Activated CD4-positive, alpha-beta T cell treated with anti-CD3 and anti-CD28 coated beads, Interleukin-2, amount 50 U/mL, for 16 hours (primary cell): ENCODE measurements at places on chromosomes 2 and 18.

GRCh38 chr2:152099367-152100050 lies 665 bp upstream of the CACNB4 start:
- no peak for DNase-seq

GRCh38 chr18:26863122-26863879 lies 2.2 kb downstream of the AQP4 start:
- no peak for DNase-seq

- no peak for DNase-seq
Observed at GRCh38 chr2:120685066-120685973, 50.3 kb upstream of the GLI2 start.

GRCh38 chr2:42106257-42106816 lies 58.5 kb downstream of the PKDCC start:
- DNase-seq, result no peak

DNA sequence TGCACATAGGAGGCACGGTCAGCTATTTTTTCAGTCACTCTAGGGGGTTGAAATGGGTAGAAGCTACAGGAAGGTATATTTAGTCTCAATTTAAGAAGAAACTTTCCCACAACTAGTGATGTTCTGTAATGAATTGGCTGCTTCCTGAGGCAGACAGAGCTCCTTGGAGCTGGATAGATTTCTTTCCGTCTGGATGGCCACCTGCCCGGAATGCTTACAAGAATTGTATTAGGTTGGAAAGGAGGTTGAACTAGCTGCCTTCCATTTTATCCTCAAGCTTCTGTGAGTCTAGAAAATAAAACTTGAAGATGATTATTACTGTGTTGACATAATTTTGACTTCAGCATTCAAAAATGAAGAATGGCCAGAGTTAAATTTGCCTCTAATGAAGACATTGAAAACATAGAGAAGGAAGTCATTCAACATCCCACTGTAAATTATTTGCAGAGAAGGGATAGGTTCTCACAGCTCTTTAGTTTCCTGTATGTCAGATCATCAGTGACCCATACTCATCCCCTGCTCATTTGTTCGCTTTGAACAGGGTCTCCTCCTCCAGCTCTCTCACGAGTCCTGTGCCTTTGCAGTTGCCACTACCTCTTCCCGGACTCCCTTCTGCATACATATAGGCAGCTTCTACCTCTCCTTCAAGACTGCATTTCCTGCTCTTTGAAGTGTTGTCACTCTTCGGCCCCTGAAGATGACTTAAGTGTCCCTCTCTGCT lies 88.8 kb downstream of the CRIM1 start:
- DNase-seq, result no peak
